Right atrium auricular region (tissue), 2 donors: ENCODE measurements at places on chromosomes 6 and 20. TPM values are rescaled to one million over a fixed set of nuclear protein-coding genes. Genes with fewer than 3 reads are reported as not detected.

Gene UNC93A
- total RNA-seq: not detected

DNA sequence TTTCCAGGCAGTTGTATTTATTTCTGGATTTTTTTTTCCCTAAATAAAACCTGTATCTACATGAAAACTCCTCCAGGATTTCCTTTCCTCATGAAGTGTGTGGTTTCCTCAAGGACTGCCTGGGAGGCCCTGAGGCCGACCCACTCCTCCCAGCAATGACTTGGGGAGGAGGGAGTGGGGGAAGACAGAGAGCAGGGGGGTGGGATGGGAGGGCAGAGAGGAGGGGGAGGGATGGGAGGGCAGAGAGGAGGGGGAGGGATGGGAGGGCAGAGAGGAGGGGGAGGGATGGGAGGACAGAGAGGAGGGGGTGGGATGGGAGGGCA, 161.8 kb upstream of the AGPAT4 start:
- DNase-seq: no peak

DNA sequence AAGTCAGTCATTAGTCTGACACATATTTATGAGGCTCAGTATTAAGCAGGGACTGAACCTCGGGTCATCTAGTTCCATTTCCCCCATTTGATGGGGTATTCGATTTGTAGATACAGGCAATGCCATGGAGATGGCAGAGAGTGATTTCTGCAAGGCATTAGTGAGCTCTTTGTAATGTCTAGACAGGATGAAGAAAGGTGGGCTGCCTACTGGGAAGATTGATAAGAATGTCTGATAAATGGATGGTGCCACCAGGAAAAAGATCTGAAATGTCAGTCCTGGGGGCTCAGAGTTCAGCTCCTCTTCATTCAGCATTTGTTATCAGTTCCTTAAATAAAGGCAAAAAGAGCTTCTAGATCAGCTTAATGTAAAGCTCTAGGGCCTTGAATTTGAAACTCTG, 51.4 kb downstream of the HS3ST5 start:
- DNase-seq: no peak

DNA sequence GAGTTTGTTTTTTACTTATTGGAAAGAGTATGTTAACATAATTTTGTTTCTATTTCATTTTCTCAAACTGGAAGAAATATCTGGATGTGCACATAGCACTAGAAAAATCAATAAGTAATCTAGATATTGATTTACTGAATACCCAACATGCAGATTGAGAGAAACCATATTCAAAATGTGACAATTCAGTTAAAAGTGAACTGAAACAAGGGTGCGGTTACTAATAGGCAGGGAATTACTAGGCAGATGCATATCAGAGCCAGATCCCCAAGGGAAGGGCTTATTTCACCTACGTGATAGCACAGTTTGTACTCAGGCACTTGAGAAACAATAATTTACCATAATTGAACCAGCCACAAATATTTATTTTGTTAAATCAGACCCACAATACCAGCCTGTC, 493.1 kb upstream of the FLRT3 start:
- no peak for DNase-seq

Gene HLA-DQB2
- 1.3 TPM for total RNA-seq

- DNase-seq: no peak
Observed at GRCh38 chr20:62597416-62598115, 44.7 kb upstream of the SLCO4A1 start.

Gene PAK5
- not detected for total RNA-seq

- no peak for DNase-seq
Observed at GRCh38 chr20:740162-740561, 28.1 kb downstream of the SLC52A3 start.

Gene FOXF2
- not detected for total RNA-seq

Gene TRIM15
- total RNA-seq: not detected

GRCh38 chr6:138161338-138162110, at the start of gene ARFGEF3:
Gene ARFGEF3 (plus strand): TSS chr6:138161939. CDS start chr6:138162087, 148 bp downstream.
- DNase-seq: no peak

DNA sequence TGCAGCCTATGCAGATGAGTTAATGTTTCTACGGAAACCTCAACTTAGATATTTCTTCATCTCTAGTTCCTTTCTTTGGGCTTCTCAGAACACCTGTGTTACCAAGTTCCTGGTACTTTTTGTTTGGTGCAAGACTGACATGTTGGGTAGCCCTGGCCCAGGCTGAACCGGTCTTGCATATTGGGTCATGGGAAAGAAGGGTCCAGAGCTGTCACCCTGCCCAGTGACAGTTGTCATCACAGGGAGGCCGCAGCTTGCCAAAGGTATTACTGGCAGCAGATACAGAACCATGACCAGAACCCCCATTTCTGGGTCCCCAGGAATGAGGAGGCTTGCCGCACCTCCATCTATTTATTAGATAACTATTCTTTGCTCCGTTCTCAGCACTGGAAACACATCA, 40.2 kb downstream of the PDYN start:
- DNase-seq: no peak

DNA sequence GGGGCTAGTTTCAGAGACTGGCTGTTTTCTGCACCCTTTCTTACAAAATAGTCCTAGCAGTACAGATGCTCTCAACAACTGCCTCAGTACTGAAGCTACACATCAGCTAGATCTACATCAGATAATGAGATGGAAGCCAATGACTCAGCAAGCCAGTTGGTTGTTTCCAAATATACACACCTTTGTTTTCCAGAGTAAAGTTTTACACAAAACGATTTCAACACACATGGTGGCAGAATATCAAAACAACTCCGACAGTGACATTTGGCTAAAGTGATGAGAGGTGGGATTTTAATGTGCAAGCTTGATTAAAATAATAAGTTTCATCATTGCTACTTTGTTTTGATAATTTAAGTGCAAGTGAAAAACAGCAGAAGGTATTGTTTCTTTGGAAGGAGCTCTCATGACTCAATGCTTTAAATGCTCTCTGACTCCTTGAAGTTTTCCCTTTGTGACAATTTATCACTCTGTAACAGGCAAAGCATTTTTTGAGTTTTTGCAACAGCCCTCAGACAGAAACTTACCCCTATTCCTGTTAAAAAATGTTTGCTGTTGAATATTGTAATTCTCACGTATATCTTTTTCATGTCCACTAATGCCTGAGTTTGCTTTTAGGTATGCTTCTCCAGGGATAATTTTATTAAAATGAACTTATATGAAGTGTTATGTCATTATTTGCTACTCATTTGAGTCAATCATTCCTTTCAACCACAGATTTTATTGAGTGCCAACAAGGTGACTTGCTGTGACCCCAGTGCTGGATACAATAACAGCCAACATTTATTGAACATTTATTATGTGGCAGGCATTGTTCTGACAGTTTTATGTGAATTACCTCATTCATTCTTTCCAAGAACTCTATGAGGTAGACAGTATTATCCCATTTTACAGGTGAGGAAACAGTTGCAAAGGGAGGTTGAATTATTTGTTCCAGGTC, 882.0 kb downstream of the TFAP2A start:
- DNase-seq: no peak

DNA sequence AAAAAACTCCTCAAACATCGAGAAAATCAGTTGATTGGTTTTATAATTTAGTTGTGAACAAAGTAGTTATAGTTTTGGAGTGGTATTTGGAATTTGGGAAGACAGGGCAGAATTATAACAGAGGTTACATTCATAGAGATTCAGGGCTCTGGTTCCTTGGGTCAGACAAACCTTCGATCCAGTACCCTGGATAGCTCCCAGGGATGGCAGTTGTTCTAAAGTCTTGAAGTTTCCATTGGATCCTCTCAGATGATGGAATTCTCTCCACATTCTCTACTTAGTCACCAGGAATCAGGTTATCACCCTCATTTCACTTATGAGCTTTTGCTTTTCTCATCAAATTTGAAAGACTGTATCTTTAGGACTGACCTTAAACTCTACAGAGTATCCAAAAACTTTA, 285.1 kb downstream of the CENPW start:
- DNase-seq: no peak
